ENCODE measurements at places on chromosomes 1 and 21. TPM values are rescaled to one million over a fixed set of nuclear protein-coding genes. Genes with fewer than 3 reads are reported as not detected.

GRCh38 chr1:147062956-147063355 is 109.3 kb downstream of the PRKAB2 start:
- H3K36me3 ChIP-seq, result no peaks in the 10 kb centered on the region
- no peak overlapping the region for H3K27ac ChIP-seq
- no peak overlapping the region for H3K4me3 ChIP-seq
- no peaks in the 10 kb centered on the region for H3K27me3 ChIP-seq

DNA sequence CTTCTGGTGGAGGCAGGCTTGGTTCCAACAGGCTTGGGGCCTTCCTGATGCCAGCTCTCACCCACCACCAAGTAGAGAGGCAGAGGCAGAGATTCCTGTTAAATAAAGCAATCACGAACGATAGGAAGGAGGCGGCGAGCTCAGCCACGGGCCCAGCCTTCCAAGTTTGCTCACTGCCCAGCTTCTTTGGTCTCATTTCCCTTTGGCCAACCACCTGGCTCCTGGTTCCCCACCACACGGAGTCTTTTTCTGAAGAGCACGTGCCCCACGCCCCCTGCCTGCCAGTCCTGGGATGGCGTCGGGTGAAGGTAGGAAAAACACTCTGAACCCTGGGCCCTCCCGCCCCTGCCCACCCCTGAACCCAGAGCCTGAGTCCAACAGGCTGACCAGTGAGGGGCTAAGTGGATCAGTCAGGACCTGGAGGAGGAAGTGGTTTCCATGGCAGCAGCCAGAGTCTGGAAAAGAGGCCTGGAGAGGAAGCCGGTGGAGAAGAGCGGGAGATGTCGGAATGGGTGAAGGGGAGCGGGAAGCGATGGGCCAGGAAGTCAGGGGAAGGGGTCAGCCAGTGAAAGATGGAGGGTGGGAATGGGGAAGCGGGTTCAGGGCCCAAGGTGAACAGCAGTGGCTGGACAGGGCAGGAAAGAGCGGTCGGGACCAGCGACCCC is 158.2 kb upstream of the KLHDC7A start:
- H3K27me3 ChIP-seq, result no peaks in the 10 kb centered on the region
- no peak overlapping the region for H3K4me3 ChIP-seq
- no peaks in the 10 kb centered on the region for H3K36me3 ChIP-seq
- H3K27ac ChIP-seq, result no peak overlapping the region

GRCh38 chr1:102241431-102242338 is 245.0 kb upstream of the OLFM3 start:
- no peak overlapping the region for H3K4me3 ChIP-seq
- no peaks in the 10 kb centered on the region for H3K27me3 ChIP-seq
- H3K27ac ChIP-seq, result no peak overlapping the region

The DENND2C gene
- 1.1 TPM for total RNA-seq

DNA sequence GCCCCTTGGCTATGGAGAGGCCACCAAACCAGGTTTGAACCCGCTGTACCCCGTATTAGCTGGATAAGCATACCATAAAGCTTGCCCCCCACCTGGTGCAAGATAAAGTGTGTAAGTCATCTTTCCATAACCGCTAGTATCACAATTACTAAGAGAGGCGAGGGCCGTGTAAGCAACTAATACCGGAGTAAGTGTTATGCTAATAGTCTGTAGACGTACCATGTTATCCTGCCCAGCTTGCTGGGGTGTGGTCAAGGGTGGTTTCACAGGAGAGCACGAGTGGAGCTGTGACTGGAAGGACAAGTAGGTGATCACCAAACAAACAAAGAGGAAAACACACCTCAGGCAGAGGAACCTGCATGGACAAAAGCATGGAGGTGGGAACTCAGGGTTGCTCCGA is 3.6 kb upstream of the TNFRSF1B start:
- H3K27ac ChIP-seq, result no peak overlapping the region
- peaks cover 28% of the 10 kb centered on the region for H3K4me1 ChIP-seq
- H3K4me3 ChIP-seq, result no peak overlapping the region
- H3K27me3 ChIP-seq, result no peaks in the 10 kb centered on the region
- DNase-seq, result no peak

The CLEC20A gene
- not detected for total RNA-seq

DNA sequence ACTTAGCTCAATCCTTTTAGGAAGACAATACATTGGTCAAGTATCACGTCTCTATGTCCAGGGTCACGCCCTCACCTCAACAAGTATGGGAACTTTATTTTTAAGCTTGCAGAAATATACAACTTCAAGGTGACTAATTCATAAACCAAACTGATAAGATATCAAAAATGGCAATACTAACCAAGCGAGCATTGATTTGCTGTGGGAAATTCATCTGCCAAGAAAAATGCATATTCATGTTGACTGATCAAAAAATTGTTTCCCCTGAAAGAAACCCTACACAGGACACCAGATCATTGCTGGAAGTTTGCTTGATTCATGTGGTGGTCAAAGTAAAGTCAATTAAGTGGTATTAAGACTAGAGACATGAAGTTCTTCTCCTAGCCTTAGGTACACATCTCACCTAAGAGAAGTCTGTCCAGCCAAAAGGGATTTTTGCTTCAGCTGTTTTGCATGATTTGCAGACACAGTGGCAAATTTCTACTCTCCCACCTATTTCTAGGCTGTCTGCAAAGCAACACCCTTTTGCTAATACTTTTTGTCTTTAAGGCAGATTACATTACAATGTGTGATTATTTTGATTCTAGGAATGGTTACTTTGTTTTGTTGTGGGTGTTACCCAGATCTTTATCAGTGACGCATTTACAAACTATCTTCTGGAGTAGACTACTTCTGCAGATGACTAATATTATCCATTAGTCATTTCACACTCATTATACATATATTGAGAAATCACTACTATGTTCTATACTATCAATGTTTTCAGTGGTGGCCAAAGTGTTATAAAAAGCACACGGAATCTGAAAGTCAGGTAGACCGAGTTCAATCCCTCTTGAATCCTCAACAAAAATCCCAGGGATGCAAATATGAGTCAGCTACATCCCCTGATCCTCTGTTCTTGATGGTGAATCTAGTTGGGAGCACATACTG is 12.4 kb downstream of the SAMSN1 start:
- no peaks in the 10 kb centered on the region for H3K36me3 ChIP-seq
- no peak overlapping the region for H3K27ac ChIP-seq
- no peak overlapping the region for H3K4me3 ChIP-seq
- H3K27me3 ChIP-seq, result no peaks in the 10 kb centered on the region
- H3K4me1 ChIP-seq, result no peaks in the 10 kb centered on the region

DNA sequence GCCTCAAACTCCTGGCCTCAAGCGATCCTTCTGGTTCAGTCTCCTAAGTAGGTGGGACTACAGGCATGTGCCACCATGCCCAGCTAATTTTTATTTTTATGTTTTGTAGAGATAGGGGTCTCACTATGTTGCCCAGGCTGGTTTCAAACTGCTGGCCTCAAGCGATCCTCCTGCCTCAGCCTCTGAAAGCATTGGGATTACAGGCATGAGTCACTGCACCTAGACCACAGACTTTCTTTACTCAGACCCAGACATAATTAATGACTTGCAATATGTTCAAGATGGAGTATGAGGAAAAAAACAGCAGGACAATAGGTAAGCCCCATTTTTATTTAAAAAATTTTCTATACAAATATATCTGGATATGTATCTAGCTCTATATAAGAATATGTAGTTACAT is 13.2 kb downstream of the KANK4 start:
- no peak overlapping the region for H3K4me3 ChIP-seq
- no peaks in the 10 kb centered on the region for H3K27me3 ChIP-seq
- no peak overlapping the region for H3K27ac ChIP-seq
- DNase-seq, result no peak
- H3K36me3 ChIP-seq, result no peaks in the 10 kb centered on the region

- no peaks in the 10 kb centered on the region for H3K36me3 ChIP-seq
- no peaks in the 10 kb centered on the region for H3K27me3 ChIP-seq
- no peak overlapping the region for H3K4me3 ChIP-seq
These were observed 44.9 kb downstream of the CAPN9 start for GRCh38 chr1:230791986-230792564.

DNA sequence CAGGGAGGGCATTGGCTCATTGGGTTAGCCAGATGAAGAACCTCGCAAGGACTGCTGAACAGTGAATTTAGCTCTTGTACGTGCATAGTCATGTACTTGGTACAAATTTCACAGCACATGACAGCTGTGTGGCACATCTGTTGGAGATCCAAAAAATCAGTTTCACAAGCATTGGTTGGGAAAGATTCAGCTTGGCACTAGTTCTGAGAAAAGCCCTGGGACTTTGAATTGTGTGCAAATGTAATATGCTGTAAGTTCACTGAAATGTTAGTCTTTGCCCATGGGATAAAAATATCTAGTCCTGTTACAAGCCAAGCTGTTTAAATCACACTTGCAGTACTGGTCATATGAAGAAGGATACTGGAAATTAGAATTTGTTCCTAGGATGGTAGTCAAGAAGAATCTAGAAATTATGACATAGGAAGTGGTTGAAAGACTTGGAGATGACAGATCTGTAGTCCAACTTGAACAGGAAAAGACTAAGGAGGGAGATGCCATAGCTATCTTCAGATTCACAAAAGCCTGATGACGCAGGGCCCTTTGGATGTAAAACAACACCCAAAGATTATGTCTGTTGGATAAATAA is 19.2 kb downstream of the LAMC2 start:
- no peaks in the 10 kb centered on the region for H3K27me3 ChIP-seq
- no peak for DNase-seq
- no peak overlapping the region for H3K27ac ChIP-seq

GRCh38 chr1:37811027-37811655 is 3.1 kb upstream of the YRDC start:
- H3K36me3 ChIP-seq, result no peaks in the 10 kb centered on the region
- no peaks in the 10 kb centered on the region for H3K27me3 ChIP-seq
- peak; percentile 75 for DNase-seq
- H3K4me3 ChIP-seq, result no peak overlapping the region
- H3K4me1 ChIP-seq, result peaks cover 10% of the 10 kb centered on the region

GRCh38 chr1:98393719-98394118 is 267.8 kb upstream of the SNX7 start:
- H3K27me3 ChIP-seq, result no peaks in the 10 kb centered on the region
- H3K4me1 ChIP-seq, result no peaks in the 10 kb centered on the region
- no peak overlapping the region for H3K27ac ChIP-seq
- H3K36me3 ChIP-seq, result no peaks in the 10 kb centered on the region

GRCh38 chr1:64601207-64601606 is 131.3 kb downstream of the CACHD1 start:
- no peaks in the 10 kb centered on the region for H3K27me3 ChIP-seq
- no peak overlapping the region for H3K27ac ChIP-seq

The TRIM62 gene
- total RNA-seq, result 2.5 TPM

DNA sequence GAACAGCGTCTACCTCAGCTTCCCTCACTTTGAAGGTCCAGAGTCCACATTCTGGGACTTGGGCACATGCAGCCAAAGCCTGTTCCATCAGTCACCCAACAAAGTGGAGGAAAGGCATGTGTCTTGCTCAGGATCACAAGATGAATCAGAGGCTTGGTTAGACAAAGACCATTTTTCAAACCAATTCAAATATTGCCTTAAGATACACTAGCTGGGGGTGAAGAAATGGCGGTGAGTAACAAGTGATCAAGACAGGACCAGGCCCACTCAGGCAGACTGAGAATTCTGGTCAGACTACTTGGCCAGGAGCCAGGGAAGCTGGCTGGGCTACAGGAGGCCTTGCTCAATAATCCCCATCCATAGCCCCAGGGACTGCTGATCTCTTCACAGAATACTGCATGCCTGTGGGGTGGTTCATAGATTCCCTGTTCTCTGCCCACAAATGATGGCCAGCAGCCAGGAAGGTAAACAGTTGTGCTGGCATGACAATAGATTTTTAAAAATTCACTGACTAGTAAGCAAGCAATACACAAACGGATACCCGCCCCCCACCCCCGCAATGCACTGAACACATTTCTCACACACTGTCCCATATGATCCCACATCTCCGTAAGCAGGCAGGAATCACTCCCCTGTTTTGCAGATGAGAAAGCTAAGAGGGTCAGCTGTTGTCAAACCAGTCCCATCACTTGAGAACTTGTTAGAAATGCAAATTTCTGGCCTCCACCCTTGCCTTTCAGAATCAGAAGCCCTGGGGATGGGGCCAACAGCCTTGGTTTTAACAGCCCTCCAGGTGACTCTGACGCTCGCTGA is 27.2 kb downstream of the ERI3 start:
- H3K36me3 ChIP-seq, result no peaks in the 10 kb centered on the region
- no peaks in the 10 kb centered on the region for H3K27me3 ChIP-seq
- H3K4me1 ChIP-seq, result peaks cover 13% of the 10 kb centered on the region
- peak; percentile 81 for DNase-seq
- H3K4me3 ChIP-seq, result no peak overlapping the region

The DUSP10 gene
- 2.1 TPM for total RNA-seq

GRCh38 chr1:81836007-81836626 is 35.4 kb downstream of the ADGRL2 start:
- no peak overlapping the region for H3K27ac ChIP-seq
- H3K27me3 ChIP-seq, result no peaks in the 10 kb centered on the region
- no peaks in the 10 kb centered on the region for H3K4me1 ChIP-seq
- H3K36me3 ChIP-seq, result no peaks in the 10 kb centered on the region

The DYNLT5 gene
- total RNA-seq, result not detected

- no peaks in the 10 kb centered on the region for H3K27me3 ChIP-seq
- H3K4me3 ChIP-seq, result peak overlapping the region; percentile 4
- peaks cover 34% of the 10 kb centered on the region for H3K4me1 ChIP-seq
- no peaks in the 10 kb centered on the region for H3K36me3 ChIP-seq
- no peak for DNase-seq
These were observed 296.1 kb downstream of the PTPRC start for GRCh38 chr1:198934901-198935305.

- no peaks in the 10 kb centered on the region for H3K36me3 ChIP-seq
- H3K4me3 ChIP-seq, result no peak overlapping the region
- H3K27me3 ChIP-seq, result no peaks in the 10 kb centered on the region
- H3K27ac ChIP-seq, result no peak overlapping the region
These were observed 3.2 kb downstream of the CLIC4 start for GRCh38 chr1:24748191-24749121.

The MROH9 gene
- total RNA-seq, result not detected

The EVA1B gene
- total RNA-seq, result 5.5 TPM

- no peak for DNase-seq
- no peaks in the 10 kb centered on the region for H3K36me3 ChIP-seq
- no peaks in the 10 kb centered on the region for H3K4me1 ChIP-seq
- no peak overlapping the region for H3K4me3 ChIP-seq
- H3K27ac ChIP-seq, result no peak overlapping the region
These were observed 91.1 kb downstream of the DMRTB1 start for GRCh38 chr1:53550201-53550741.

GRCh38 chr1:207673399-207673798 is 28.5 kb downstream of the CR1L start:
- no peak for DNase-seq
- H3K27me3 ChIP-seq, result no peaks in the 10 kb centered on the region
- H3K4me1 ChIP-seq, result no peaks in the 10 kb centered on the region

The GUCA2A gene
- 28.8 TPM for total RNA-seq

The CD34 gene
- not detected for total RNA-seq

GRCh38 chr1:158931055-158931737 is at the start of gene PYHIN1:
Gene PYHIN1, plus strand, starts transcription at chr1:158931552. Its CDS starts 5,359 bp downstream, at chr1:158936911.
- no peaks in the 10 kb centered on the region for H3K36me3 ChIP-seq
- no peak within 1 kb of the TSS for H3K4me3 ChIP-seq
- no peaks in the 10 kb centered on the region for H3K4me1 ChIP-seq
- DNase-seq, result no peak
- H3K27ac ChIP-seq, result no peak within 1 kb of the TSS

GRCh38 chr1:116880917-116881316 is 28.8 kb upstream of the PTGFRN start:
- H3K4me3 ChIP-seq, result no peak overlapping the region
- peaks cover 3% of the 10 kb centered on the region for H3K4me1 ChIP-seq
- no peak for DNase-seq
- no peaks in the 10 kb centered on the region for H3K36me3 ChIP-seq

The RAD54L gene
- total RNA-seq, result 30.6 TPM

All from Caco-2 (cell line).